ENCODE measurements at places on chromosomes 11 and 22. TPM values are rescaled to one million over a fixed set of nuclear protein-coding genes. Genes with fewer than 3 reads are reported as not detected.

Gene DNHD1
- total RNA-seq, result 19.3 TPM

Gene MPEG1
- not detected for total RNA-seq

Gene P2RY6
- not detected for total RNA-seq

Gene SLC22A8
- total RNA-seq, result not detected

Gene KRTAP5-8
- total RNA-seq, result not detected

Gene OR8D1
- total RNA-seq, result not detected

Gene CHRM1
- total RNA-seq, result not detected

Gene KRTAP5-9
- not detected for total RNA-seq

Gene CNIH2
- total RNA-seq, result 1.6 TPM

- no peak for DNase-seq
Measured at GRCh38 chr11:46724088-46724487, 5.1 kb downstream of the F2 start.

GRCh38 chr11:126440792-126441514 lies 85.5 kb downstream of the ST3GAL4 start:
- DNase-seq, result peak; percentile 84

DNA sequence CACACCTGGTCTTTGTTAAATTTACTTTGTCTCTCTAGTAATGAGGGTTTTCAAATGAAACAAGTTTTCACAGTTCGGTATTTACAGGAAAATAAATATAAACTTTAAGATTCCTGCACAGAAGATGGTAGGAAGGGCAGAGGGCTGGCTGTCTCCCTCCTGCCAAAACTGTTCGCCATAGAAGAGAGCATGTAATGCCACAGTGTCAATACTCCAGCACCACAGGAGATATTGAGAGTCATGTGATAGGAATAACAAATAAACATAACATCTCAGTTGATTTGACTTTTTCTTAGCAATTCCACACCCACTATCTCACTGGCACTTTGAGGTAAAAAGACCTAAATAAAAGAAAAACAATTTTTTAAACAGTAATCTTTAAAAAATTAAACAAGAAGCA lies 100.9 kb downstream of the MRTFA start:
- DNase-seq, result no peak

DNA sequence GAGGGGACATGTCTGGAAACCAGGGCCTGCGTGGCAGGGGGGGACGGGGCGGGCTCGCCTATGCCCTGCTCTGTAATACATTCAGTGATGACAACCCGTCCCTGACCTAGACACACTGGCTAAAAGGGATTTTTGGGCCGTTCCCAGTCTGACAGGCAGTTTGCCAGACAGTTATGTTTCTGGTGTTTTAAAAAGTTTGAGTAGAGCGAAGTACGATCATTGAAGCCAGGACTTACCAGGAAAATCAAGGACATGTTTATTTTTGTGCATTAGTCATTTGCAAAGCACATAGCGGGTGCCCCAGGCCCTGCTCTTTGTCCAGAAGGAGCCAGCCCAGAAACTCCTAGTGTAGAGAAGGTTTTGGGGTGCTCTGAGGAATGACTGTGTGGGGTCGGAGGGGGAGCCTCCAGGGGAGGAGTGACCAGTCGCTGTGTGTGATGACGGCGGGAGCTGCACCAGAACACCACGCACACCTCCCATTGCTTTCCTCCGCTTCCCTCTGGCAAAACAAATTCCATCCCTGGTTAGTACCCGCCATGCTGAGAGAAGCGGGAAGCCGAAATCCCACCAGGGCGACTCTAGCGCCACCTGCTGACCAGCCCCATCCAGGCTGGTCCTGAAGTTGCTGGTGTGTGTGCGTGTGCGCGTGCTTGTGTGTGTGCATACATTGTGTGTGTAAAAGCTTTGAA lies 50.8 kb downstream of the FBLN1 start:
- peak; percentile 73 for DNase-seq

GRCh38 chr11:26891501-26891900 lies 102.4 kb upstream of the FIBIN start:
- no peak for DNase-seq

DNA sequence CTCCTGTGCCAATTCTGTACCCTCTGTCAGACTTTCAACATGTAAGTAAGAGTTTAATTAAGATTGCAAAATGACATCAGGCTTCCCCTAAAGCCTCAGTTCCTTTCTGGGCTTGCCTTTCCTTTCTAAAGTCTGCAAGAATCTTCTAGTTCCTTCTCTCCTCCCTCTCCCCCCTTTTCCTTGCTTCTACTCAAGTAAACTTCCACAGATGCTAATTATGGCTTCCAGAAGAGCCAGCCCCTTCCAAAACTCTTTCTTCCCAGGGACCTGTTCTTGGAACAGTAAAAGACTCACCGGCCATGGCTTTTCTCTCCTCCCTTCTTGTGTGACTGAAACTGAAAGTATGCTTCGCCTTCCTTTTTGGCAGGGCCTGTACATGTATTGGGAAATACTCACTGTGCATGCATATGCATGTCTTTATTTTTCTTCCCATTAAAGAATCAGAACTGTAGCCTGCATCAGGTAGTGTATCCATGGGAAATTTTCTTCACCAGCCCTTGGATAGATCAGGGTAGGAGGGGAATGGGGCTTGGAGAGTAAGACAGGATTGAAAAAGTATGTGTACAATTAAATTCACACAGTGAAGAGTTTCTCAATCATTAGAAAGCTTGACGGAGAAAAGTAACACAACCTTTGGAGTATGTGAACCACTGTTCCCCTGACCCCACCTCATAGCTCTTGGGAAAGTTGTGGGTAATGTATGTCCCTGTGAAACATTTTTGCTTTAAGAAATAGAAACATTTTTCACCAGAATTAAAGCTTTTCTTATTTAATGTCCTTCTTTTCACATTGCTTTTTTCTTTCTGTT lies at the start of gene CASP1:
CASP1 (minus strand) TSS at position 332 of the 808 bp plus-strand sequence; CDS start at position 301, 31 bp downstream.
- DNase-seq, result peak; percentile 56

DNA sequence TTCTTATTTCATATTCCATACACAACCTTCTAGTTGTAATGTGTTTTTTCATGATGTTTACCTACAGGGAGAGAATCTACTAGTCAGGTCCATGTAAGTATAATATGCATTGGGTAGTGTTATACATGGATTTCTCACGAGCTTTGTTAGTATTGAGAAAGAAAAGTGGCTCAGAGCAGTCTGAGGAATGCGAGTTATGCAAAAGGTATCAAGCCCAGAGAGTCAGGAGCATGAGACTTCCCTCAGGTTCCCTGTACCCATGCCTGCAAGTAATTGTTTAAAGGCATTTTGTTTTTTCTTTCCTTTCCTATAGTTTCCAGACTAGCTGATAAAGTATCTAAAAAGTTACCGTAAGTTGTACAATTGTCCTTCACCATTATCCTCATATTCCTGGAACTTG lies 66.1 kb downstream of the STK33 start:
- DNase-seq, result no peak

DNA sequence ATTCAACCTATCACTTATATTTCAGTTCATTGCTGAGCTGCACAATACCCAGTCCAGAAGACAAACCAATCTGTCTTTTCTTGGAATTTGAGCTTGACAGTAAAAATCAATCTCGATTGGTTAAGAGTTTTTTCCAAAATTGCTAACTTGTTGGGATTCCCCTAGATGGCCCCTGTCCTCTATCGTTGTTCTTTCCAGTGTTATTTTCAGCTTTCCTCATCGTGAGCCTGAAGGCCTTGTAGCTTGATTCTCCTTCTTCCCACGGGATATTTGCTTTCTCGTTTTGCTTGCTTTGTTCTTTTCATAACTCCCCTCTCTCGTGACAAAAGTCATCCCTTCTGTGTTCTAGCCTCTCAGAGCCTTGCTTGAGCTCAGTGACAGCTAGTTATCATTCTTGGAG lies 3.1 kb downstream of the OR8B8 start:
- DNase-seq, result no peak

DNA sequence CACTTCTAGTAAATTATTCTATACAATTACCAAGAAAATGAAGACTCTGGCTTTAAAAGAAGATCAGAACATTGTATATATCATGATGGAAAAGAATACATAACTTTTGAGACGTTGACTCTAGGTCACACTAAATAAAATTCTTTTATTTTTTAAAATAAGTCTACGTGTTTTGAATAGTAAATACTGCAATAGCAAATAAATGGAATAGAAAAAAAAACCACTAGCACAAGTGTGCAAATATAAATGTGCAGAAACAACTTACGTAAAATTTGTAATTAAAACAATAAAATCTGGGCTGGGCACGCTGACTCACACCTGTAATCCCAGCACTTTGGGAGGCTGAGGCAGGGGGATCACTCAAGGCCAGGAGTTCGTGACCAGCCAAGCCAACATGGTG lies 17.9 kb downstream of the SIK3 start:
- no peak for DNase-seq

GRCh38 chr11:69493931-69494821 lies 12.7 kb downstream of the LINC01488 start:
- DNase-seq, result no peak

- no peak for DNase-seq
Measured at GRCh38 chr11:75245356-75246005, 4.9 kb downstream of the TPBGL start.

DNA sequence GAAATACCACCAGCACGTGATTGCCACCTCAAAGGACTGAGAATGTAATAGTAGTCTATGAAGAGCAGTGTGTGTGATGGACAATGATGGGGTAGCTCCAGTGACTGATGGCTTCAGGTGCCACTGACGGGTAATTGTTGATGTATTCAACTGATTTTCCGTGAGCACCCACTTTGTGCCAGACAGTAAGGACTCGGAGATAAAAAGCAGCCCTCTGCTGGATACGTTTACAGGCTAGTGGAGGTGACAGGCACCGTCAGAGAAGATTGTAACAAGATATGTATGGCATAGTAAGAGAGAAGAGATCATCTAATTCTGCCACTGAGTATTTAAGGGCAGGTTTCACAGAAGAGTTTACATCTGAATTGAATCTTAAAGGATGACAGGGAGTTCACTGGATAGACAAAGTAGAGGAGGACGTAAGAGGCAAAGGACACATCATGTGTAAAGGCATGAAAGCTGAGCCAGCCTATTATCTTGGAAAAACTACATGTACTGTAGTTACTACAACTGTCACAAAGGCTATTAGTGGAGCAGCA lies 1.1 kb upstream of the ENTHD1 start:
- DNase-seq, result no peak

DNA sequence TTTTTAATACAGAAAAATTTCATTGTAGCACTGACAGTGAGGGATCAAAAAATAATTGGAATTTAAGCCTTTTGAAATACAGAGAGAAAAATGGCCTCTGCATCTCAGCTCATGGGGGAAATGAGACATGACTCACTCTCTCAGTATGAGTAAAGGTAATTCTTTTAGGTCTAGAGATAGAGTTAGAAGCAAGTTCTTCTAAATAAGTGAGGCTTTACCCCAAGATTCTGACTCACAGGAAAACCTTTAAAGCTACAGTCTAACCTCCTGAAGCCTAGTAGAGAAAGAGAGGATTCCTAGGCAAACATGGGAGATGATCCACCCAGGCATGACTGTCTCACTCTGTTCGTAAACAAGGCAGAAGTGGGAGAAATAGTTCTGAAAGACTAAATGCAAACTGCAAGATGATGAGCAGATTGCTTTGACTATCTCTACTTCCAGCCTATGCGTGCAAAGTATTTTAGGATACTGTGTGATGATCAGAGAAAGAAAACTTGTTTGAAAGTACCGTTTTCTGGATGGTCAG lies 1003.3 kb upstream of the CCDC90B start:
- no peak for DNase-seq

GRCh38 chr11:104699981-104700380 lies 198.3 kb downstream of the CASP12 start:
- DNase-seq, result no peak

DNA sequence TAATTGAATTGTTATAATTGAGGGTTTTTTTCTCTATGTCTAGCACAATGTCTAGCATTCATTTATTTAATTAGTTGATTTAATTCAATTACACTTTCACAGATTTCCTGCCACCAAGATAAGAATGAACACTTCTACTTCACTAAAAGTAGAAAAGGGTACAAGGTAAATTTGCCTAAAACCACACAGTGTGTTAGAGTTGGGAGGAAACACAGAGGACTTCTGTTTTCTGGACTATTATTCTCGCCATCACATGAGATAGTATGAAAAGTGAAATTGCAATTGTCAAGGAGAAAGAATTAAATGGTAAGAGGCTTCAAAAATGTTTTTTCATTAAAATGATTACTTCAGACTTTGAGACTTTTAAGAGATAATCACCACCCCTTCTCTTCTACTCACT lies 109.5 kb downstream of the ETS1 start:
- no peak for DNase-seq

GRCh38 chr11:130031945-130032344 lies 29.3 kb upstream of the PRDM10 start:
- no peak for DNase-seq

DNA sequence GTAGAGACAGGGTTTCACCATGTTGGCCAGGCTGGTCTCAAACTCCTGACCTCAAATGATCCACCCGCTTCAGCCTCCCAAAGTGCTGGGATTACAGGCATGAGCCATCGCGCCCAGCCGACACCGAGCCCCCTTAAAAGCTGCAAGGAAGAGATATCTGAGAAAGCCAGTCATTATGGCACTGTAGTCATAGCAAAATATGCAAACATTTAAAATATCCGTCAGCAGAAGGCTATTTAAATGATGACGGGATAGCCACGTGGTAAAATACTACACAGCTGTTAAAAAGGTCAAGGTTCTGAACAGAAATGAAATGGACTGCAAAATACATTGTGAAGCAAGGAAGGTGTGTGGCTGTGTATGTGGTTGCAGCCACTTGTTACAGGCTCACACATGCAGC lies 6.4 kb upstream of the CCDC88B start:
- DNase-seq, result no peak

DNA sequence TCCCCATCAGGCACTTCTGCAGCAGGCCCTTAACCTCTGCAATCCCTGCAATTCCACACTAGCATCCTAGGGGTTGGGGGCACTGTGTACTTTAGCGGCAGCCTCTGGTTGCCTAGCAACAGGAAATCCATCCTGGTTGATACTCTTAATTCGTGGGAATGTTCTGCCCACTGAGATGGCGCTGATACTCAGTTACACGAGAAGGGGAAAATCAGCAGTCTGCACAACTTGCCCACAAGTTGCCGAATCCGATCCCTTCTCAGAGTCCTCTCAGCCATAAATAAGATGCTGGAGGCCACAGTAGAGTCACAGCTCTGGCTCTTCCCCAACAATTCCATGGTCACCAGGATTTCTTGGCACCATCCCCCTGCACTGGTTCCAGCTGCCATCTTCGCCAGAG lies 57.6 kb upstream of the CRYBB3 start:
- no peak for DNase-seq

- DNase-seq, result no peak
Measured at GRCh38 chr11:75352588-75353206, 1.2 kb upstream of the ARRB1 start.

GRCh38 chr11:134513585-134514120 lies 101.6 kb upstream of the B3GAT1 start:
- no peak for DNase-seq

- no peak for DNase-seq
Measured at GRCh38 chr11:41879214-41879613, 419.8 kb upstream of the LRRC4C start.
